Stimulated activated naive CD8-positive, alpha-beta T cell treated with anti-CD3 and anti-CD28 coated beads, Interleukin-15, amount 100 ng/mL, for 72 hours (primary cell): ENCODE measurements at places on chromosomes 1 and 21.

DNA sequence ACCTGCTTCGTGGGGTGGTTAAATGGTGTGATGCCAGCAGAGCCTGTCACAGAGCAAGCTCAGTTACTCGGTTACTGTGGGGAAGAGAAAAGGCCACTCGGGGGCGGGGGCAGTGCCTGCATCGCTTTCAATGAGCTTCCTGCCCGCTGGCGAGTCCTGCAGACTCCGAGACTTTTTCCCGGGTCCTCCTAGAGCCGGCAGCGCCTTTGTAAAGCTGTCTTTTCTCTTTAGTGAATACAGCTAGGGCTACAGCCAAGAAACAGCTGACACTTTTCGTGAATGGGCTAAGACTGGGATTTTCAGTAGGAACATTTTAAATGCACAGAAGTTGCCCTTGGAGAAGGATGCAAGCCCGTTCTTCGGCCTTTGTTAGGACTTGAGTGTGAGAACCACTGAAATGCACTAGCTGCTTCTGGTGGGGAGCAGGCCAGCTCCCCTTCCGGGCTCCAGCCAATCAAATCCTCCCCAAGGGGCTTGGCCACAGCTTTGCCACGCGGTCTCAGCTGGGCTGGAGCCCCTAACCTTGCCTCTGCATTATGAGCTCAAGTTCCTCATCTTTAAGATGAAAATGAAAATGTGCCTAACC, 23.4 kb upstream of the EFHD2 start:
- peak; percentile 9 for DNase-seq

- DNase-seq, result no peak
These were observed 33.8 kb upstream of the TSPAN2 start for GRCh38 chr1:115123116-115123515.

DNA sequence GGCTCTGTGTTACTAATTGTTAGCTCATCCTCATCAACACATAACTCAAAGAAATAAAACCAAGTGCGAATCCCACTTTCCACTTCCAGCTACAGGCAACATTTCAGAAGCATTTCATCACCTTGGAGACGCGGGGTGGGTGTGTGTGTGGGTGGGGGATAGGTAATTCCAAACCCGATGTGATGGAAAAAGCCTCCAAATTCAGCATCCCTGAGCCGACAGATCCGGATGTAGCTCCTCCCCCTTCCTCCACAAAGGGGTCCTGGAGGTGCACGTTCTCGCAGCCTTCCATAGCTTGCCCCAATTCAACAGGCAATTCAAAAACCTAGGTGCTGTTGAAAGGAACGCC, 486 bp downstream of the HSPA13 start:
- DNase-seq, result no peak

GRCh38 chr1:39177706-39178105, 26.8 kb upstream of the MACF1 start:
- DNase-seq, result no peak

DNA sequence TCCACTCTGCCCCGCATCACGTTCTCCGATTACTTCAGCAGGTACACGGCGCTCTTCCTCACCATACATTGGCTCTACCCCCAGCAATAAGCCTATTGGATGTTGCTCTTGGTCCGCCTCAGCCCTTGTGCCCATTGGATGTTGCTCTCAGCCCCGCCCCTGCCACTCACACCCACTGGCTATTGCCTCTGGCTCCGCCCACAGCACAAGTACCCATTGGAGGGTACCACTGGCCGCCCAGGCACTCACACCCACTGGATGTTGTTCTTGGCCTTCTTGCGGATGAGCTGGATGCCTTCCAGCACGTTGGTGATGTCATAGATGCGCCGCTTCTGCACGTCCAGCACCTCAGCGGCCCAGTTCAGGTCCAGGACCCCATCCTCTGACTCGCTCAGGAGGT, 9.4 kb downstream of the E2F2 start:
- no peak for DNase-seq

DNA sequence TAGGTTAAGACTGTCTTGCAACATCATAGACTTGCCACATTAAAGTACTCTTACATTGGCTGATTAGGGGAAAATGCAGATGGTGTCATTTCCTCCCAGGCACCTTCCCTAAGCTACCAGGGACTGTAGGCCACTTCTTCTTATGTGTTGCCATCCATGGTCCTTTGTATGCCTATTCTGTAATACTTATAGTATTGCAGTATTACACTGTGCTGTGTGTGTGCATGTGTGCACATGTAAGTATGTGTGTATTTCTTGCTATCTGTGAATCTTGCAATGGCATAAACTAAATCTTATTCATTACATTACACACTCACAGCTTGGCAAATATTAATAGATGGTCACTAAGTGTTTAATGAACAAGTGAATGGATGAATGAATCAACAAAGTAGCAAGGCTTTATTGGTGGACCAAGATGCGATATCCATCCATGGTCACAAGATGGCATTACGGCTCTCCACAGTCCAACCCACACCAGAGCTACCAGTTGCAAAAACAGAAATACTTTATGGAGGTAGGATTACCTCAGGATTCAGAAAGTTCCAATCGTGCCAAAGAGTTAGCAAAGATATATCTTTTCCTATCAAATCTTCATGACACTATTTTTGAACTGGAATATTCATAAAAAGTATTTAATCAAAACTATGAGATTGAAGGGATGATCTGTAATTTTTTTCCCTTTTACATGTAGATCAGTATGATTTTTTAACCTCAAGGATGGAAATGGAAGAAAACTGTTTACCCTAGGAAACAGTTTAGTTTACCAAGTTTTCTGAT, 160.2 kb downstream of the DENND1B start:
- peak; percentile 10 for DNase-seq

GRCh38 chr21:46002841-46003574, 21.4 kb downstream of the COL6A1 start:
- DNase-seq, result no peak

- no peak for DNase-seq
These were observed 364.5 kb upstream of the DAB1 start for GRCh38 chr1:57788313-57788712.

GRCh38 chr1:5886541-5887348, 105.5 kb downstream of the NPHP4 start:
- DNase-seq, result no peak

GRCh38 chr1:39802496-39803260, 14.0 kb upstream of the BMP8B start:
- no peak for DNase-seq

DNA sequence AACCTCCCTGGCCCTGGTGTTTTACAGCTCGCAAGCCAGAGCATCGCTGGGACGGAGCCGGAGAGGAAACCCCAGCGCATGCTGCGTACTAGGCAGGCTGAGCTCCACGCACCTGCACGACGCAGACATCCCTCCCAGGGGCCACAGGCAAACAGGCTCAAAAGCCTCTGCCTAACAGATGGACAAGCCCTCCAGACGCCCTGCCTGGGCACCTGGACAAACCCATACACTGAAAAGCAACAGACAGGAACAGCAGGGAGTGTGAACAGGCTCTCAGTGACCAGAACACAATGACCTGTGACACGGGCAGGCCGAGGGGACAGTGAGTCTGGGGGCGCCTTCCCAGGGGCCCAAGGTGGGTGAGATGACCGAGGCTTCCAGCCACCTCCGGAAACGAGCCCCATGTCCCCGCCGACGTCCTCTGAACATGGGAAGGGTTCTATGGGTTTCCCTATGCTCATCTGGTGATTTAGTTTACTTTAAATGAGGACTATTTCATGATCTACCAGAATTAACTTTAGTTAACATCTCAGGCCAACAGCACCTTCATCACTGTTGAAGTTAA, 40.3 kb downstream of the NPHP4 start:
- DNase-seq, result no peak

GRCh38 chr1:161367684-161368400, at the start of gene CFAP126:
CFAP126 (minus strand) TSS chr1:161367876; CDS start chr1:161367868, 8 bp downstream.
- no peak for DNase-seq

GRCh38 chr1:66247415-66248208, 286.3 kb upstream of the SGIP1 start:
- DNase-seq, result peak; percentile 45

DNA sequence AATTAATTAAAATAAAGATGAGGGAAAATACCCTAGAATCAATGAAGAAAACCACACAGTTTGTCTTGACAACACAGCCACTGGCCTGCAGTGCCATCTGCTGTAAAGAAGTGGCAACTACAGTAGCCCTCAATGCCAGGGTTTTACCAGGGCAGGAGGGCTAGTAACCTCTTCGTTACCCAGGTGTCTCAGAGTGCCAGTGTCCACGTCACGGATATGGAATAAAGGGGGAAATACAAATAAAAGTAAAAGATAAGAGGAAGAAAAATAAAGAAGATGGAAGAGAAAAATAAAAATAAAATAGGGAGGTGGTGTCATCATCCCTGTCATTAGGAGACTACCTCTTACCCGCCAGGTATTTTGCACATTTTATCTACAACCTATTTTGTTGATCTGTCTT, 14.2 kb upstream of the SLC44A3 start:
- peak; percentile 46 for DNase-seq

DNA sequence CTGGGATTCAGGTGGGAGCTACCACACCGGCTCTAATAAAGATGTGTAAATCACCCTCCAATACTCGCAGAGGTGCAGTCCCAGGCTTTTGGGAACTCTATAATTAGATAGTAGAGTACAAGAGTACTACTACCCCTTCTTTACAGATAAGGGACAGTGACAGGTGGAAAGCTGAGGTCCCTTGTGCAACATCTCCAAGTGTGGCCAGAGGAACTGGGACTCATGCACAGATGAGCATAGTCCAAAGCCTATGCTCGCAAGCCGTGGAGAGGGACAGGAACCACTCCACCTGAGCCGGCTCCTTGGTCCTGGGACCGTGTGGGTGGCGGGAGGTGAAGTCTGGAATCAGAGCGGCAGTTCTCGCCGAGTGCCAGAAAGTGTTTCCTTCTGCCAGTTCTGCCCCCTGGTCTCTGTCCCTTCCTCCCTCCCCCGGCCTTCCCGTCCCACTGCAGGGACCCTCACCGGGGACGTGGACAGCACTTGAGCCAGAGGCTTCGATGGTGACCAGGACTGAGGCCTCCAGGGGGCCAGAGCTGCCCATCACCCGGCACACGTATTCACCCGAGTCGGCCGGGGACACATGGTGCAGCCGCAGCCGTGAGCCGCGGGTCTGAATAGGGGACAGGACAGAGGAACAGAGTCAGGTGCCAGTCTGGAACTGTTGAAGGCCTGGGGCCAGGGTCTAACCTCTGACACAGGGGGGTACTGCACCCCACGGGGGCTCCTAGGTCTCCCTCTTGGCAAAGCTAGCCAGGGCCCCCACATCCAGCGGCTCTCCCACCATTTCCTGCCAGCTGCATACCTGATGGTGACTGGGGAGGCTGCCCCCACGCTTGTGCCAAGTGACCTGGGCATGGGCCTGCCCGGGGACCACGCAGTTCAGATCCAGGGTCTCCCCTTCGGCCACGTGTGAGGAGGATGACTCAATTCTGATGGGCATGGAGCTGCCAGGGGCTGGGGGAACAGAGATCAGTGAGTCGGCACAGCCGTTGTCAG, 33.9 kb downstream of the LDLRAD2 start:
- DNase-seq, result no peak

- no peak for DNase-seq
These were observed 218.3 kb downstream of the S1PR1 start for GRCh38 chr1:101455166-101455565.

- DNase-seq, result peak; percentile 94
These were observed at the start of gene METTL18 for GRCh38 chr1:169794530-169795416. METTL18 (minus strand) TSS chr1:169794907; CDS start chr1:169793695, 1,212 bp downstream.

DNA sequence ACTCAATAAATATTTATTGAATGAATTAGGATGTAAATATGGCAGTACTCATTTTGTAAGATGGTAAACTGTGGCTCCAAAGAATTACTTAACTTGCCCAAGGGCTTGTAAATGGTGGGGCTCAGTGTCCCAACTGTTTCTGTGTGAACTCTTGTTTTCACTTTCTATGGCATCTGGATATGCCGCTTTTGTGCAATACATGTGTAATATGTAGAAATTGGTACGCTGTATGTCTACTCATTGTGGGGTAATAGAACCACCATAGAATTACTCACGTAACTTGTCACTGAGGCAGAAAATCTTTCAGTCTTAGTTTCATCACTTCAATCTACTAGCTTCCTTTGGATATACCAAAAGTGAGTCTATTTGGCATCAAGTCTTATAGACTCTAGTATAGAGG, 977 bp downstream of the PRPF3 start:
- DNase-seq, result peak; percentile 42

DNA sequence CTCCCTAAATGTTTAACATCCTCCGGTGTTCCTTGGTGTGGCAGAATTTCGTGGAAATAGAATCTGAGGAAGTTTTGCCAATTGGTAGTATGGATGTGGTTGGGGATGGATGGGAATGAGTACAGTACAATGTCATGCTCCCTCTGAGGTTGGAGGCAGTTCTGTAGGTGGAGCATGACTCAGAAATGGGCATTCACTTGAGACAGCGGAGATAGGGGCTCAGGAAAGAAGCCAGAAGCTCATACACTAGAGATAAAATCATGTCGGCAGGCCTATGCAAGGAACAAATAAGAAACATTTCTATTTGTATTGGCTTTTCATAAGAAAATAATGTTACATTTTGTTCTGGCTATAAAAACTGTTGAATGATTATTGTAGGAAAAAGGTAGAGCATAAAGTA, 196.0 kb downstream of the URB2 start:
- no peak for DNase-seq

DNA sequence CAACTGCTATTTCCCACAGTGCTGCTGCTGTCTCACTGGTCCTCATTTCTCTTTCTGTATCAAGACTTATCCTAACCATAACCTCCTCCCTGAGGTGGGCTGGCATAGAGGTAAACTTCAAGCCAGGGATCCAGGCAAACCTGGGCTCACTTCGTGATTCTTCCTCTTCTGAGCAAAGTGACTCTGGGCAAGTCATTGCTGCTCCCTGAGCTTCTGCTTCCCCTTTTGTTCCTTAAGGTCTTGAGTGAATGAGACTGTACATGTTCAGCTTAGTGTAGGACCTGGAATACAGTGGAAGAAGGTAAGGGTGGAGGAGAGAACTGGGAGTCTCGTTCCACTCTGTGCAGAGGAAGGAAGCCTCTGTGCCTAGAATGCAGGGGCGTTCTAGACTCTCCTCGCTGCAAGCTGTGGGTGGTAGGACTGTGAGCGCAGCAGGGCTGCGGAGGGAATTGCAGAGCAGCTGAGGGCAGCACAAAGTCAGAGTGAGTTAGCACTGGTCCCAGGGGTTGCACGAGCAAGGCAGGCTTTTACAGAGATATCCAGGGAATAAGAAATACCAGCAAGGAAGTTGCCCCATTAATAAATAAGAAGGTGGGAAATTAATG, 11.4 kb upstream of the ERI3 start:
- DNase-seq, result no peak

DNA sequence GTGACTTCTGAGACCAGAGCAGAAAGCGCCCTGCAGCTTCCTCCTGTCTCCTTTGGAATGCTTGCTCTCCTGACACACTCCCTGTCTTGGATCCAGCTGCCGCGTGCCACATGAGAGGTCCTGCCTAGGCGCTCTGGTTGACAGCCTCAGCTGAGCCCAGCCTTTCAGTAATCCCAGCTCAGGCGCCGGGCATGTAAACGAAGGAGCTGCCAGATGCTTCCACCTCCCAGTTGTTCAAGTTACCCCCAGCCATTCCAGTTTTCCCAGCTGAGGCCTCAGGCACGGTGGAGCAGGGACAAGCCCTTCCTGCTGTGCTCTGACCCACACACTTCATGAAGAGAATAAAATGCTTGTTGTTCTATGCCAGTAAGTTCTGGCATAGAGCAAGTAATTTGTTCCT, 14.3 kb upstream of the CD34 start:
- no peak for DNase-seq
